ENCODE measurements at places on chromosomes 3 and 15.

- no peak for DNase-seq
These were observed 124.0 kb upstream of the TOPAZ1 start for GRCh38 chr3:44117736-44118135.

DNA sequence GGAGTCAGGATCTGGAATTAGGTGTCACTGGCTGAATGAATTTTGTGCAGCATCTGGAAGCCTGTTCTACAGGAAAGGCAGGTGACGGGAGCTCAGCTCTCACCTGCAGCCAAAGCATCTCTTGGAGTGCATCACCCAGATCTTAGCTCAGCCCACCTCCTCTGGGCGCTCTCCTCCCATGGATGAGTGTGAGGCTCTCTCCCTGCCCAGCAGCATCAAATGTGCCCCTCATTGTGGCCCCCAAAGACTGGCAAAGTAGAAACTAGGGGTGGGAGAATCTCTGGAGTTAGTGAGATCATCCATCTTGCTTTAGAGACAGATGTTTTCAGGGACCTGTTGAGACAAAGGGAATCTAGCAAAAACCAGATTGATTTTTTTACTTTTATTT, 68.7 kb downstream of the SENP2 start:
- no peak for DNase-seq

DNA sequence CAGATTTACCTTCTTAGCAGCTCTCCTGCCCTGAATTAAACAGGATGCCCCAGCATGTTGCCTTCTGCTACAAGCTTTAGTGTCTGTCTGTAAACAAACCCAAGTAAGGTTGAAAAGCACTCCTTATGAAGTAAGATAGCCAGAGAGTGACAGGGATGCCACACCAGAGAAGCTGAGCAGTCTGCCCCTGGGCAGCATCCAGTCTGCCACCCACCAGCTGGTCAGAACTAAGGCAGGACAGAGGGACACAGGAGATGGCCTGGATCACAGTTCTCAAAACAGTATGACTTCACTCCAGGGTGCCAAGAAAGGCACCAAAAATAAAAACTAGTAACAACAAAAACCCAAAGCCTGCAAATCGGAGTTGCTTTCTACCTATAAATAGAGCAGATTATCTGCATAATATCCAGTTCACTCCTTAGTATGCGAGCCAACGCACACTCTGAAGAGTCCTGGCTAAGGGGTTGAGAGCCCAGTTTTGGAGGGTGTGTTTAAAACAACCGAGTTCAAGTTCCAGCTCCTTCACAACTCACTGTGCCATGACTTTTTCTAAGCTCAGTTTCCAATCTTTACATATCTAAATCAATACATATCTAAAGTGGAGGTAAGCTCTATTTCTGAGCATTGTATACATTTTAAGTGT, 198.9 kb downstream of the KCNMB2 start:
- no peak for DNase-seq

DNA sequence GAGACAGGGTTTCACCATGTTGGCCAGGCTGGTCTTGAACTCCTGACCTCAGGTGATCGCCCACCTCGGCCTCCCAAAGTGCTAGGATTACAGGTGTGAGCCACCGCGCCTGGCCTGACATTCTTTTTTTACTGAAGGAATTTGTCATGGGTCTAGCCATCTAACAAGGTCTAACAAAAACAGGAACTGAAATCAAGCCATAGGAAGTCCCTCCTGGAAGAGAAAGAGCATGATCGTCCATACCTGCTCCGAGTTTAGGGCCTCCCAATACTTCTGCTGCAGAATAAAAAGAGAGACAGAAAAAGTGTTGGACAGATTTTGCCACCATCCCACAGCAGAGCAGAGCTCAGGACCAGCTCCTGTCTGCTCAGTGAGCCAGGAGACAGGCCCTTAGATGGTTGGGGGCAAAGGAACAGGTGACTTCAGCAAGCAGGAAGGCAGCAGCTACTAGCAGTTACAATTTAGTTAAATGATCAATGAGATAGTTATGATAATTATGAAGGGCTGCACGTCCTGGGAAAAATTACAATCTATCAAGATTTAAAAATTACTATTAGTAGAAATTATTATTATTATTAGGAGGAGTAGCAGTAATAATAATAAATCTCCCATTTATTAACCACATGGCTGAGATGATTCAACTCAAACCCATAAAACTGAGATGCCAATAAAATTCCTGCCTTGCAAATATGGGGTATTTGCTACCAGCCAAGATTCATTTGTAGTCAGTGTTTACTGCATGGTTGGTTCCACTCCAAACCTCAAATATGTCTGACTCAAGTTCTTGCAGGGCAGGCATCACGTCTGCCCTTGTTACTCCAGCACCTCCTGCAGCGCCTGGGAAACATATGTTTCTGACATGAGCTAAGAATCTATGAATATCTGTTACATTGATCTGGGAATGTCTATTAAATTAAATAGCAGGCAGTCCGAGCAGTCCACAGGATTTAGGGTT, 40.1 kb downstream of the TMEM44 start:
- DNase-seq = peak; percentile 100

- no peak for DNase-seq
These were observed 1.5 kb downstream of the TCAIM start for GRCh38 chr3:44340058-44340395.

DNA sequence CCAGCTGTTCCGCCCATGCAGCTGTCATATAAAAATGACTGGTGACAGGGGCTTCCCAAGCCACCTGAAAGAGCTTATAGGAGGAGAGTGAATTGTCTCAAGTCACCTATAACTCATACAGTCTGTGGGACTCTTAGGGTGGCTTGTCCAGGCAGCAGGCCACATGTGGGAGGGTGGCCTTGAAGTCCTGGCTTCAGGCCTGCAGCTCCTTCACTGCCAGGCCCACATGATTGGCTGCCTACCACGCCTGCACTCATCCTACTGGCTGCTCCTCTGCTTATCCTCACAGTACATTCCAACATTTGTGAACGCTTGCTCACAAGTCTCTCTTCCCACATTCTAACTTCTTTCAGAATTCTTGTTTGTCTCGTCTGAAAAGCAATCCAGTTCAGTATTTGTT, 41.1 kb upstream of the TIPARP start:
- peak; percentile 86 for DNase-seq

DNA sequence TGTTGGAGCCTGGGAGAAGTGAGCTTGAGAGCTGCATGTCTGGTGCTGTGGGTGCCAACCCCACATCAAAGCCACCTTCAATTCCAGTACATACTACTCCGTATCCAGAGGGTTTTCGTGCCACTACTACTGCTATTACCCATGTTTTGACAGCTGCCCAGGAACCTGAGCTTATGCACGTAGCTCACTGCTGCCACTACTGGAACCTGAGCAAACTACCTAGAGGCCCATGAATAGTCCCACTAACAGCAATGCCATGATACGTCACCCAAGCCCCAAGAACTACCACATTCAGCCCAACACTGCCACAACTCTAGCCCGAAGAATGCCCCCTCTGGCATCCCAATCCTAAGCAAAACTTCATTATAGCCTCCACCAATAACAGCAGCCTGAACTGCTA, 215.2 kb upstream of the BCHE start:
- no peak for DNase-seq

DNA sequence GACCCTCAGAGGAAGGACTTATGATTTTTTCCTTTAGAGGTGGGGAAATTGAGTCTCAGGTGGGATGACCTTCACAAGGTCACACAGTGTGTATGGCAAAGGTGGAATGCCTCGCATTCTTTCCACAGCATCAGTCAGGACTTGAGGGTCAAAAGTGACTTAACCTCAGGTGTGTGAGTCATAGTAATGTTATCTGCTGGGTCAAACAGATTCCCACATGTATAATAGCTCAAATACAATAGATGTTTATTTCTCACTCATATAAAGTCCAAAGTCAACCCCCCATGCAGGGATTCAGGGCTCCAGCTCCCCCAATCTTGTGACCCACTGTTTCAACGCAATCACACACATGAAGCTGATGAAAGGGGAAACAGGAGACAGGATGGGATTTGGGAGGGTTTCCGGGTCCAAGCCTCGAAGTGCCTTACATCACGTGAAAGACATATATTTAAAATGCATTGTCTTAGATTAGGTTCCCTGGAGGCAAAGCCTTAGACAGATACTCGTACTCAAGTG, 34.0 kb upstream of the CCDC174 start:
- no peak for DNase-seq

DNA sequence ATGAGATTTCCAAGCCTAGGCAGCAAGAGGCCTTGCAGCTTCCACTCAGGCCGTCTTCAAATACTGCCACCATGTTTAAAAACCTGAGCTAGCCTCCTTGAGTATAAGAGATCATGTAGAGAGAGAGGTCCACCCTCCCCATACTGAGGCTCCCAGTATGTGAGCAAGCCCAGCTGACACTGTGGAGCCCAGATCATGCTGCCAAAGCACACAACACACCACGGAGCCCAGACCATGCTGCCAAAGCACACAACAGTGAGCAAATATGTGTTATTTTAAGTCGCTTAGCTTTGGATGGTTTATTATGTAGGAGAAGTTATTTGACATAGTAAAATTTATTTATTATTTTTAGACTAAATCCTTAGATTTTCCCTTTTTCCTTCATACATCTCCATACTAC, 333.7 kb downstream of the CTNNB1 start:
- DNase-seq = no peak

DNA sequence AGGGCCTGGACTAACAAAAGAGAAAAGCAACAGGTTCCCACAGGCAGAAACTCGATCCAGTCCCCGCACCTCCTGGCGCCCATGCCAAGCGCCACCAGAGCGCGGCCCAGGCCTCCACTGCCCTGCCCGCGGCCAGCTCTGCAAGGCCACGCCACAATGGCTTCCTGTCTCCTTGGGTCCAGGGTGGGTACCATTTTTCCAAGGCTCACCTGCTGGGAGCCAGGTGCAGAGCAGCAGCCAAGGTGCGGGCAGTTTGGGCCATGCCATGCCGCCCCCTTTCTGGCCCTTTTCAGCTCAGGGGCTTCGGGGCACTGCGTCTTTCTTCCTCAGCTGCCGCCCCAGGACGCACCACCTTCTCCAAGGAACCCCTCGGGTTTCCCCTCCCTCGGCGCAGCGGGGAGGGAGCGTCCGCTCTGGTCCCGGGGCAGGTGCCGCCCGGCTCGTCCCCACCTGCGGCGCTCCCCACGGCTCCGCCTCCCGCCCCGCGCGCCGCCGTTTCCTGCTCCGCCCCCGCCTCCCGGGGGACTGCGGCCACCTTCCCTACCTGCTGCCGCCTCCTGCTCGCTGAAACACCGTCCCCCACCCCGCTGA, at the start of gene ILDR1:
TSS of gene ILDR1 (minus strand) at position 437 of the 591 bp plus-strand sequence. CDS start at position 267, 170 bp downstream.
- no peak for DNase-seq

GRCh38 chr3:135134684-135135075, 339.6 kb downstream of the EPHB1 start:
- no peak for DNase-seq

GRCh38 chr3:31509147-31509728, 23.5 kb upstream of the STT3B start:
- no peak for DNase-seq

- no peak for DNase-seq
These were observed 14.1 kb downstream of the MYLK start for GRCh38 chr3:123870033-123870432.

- DNase-seq = no peak
These were observed 1.7 kb downstream of the SCN11A start for GRCh38 chr3:39050029-39050428.

DNA sequence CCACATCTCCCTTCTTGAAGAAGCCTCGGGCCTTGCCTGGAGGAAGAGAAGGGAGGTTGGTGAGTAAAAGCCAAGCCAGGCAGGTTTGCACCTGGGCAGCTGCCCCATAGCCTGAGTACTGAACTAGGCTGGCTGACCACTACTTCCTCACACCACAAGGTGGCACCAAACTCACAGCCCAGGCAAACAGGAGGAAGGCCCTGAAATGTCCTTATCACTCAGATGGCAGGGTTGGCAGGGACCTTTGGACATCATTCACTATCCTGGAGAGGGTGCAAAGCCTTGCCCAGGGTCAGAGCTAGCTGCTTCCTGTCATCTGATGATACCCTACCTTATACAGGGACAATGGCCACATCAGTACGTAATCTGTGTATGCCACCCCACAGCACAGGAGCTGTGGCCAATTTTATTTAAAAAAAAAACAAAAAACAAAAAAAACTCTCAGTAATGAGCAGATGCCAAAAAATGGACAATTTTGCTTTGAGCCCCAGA, 2.2 kb upstream of the GRAMD2A start:
- DNase-seq = peak; percentile 80

GRCh38 chr3:185934174-185934557, 3.6 kb downstream of the TRA2B start:
- no peak for DNase-seq

- DNase-seq = no peak
These were observed 3.8 kb upstream of the PCOLCE2 start for GRCh38 chr3:142892714-142893113.

All from fibroblast of the aortic adventitia (primary cell).